ENCODE measurements at places on chromosomes 6 and 20. TPM values are rescaled to one million over a fixed set of nuclear protein-coding genes. Genes with fewer than 3 reads are reported as not detected.

CCND3 gene
- total RNA-seq, result 16.0 TPM

PAX1 gene
- not detected for total RNA-seq

RAD21L1 gene
- total RNA-seq, result not detected

PFDN4 gene
- 166 TPM for total RNA-seq

THBS2 gene
- 8.5 TPM for total RNA-seq

COL21A1 gene
- total RNA-seq, result 1.3 TPM

DNAAF9 gene
- 70.7 TPM for total RNA-seq

CLPSL1 gene
- total RNA-seq, result not detected

CYP24A1 gene
- not detected for total RNA-seq

TNXB gene
- total RNA-seq, result 8.1 TPM

REPS1 gene
- 137 TPM for total RNA-seq

ACSS1 gene
- 10.3 TPM for total RNA-seq

PTPRT gene
- total RNA-seq, result 23.2 TPM

HLA-B gene
- 15.0 TPM for total RNA-seq

TNFRSF21 gene
- 41.9 TPM for total RNA-seq

IRF4 gene
- not detected for total RNA-seq

Measured in parietal lobe (tissue), 2 donors.